ENCODE measurements at places on chromosomes 12 and 14.

DNA sequence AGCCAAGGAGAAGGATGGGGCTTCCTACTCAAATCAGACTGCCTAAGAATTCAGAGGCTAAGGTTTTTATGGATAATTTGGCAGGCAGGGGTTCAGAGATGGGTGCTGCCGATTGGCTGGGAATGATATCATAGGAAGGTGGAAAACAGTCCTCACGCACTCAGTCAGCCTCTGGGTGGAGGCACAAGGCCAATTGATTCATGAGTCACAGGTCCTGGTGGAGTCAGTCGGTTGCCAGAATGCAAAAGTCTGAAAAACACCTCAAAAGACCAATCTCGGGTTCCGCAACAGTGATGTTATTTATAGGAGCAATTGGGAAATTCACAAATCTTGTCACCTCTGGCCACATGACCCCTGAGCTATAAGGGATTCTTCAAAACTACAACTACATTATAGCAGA lies 105.5 kb downstream of the GXYLT1 start:
- peak; percentile 14 for DNase-seq

DNA sequence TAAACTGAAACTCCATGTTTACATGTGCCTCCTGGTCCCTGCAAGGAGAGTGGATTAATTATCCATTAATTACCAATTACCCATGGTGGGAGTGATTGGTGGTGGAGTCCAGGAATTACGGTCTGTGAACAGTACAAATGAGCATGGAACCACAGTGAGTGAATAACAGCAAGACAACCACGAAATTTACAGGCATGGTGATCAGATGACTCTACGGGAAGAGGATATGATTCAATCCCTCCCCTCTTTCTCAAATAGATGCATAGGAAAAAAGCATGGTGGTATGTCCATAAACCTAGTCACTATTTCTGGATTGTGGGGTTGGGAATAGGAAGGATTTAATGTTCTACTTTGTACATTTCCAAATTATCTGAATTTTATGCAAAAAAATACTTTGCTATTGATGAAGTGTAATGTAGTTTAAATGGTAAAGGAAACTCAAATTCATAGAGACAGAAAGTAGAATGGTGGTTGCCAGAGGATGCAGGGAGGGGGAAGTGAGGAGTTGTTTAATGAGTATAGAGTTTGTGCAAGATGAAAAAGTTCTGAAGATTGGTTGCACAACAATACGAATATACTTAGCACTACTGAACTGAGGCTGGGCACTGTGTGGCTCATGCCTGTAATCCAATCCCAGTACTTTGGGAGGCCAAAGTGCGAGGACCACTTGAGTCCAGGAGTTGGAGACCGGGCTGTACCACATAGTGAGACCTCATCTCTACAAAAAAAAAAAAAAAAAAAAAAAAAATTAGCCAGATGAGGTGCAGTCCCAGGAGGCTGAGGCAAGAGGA lies 41.2 kb upstream of the C12orf75 start:
- no peak for DNase-seq

GRCh38 chr12:8907513-8907912 lies 6.8 kb upstream of the PHC1 start:
- no peak for DNase-seq

DNA sequence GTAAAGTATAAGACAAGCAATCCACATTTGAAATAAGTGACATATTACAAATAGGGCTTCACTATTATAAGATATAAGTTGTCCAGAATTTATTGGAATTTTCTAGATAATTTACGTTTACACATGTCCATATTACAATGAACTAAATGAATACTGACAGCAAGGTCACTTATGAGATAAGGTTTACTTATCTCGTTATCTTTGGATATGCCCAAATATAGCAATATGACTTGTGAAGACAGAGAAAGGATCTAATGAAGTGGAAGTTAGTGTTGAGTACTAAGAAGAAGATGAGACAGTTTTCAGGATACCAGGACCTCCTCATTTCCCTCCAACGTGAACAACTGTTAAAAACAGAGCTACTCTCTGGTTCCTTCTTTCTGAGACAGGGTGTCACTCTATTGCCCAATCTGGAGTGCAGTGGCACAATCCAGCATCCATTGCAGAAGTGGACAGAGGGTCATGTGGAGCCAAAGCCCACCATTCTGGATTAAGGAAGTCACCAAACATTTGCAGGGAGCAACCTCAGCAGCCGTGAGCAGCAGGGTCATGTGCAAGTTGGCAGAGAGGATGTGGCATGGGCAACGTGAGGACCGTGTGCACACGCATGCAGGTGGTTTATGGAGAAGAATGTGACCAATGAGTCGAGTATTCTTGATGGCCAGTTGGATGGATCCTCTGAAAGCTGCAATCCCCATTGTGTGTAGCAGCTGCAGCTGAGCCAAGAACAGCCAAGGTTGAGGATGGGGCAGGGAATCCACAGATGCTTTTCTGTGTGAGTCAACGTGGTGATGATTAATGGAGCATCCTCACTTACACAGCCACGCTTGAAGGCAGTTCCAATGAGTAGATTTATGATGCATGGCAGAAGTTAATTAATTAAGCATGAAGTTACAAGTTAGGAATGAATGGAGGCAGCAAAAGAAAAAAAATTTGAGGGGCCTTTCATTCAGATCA lies 111.0 kb downstream of the BICD1 start:
- DNase-seq = peak; percentile 76

DNA sequence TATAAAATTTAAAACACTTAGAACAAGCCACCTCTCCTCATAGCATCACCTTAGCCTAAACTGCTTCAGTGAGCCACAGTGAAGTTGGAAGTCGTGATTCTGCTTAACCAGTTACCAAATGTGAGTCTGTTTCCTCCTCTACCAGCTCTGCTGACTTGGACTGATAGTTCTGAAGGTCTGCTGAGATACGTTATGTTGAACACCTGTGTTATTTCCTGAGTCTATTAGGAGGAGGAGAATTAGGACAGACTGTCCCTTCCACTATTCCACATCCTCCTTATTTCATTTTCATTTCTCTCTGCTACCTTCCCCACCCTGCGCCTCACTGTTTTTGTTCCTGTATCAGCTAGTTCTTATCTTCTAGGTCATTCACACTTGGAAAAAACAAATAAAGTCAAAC lies 2.4 kb downstream of the SLC2A14 start:
- no peak for DNase-seq

DNA sequence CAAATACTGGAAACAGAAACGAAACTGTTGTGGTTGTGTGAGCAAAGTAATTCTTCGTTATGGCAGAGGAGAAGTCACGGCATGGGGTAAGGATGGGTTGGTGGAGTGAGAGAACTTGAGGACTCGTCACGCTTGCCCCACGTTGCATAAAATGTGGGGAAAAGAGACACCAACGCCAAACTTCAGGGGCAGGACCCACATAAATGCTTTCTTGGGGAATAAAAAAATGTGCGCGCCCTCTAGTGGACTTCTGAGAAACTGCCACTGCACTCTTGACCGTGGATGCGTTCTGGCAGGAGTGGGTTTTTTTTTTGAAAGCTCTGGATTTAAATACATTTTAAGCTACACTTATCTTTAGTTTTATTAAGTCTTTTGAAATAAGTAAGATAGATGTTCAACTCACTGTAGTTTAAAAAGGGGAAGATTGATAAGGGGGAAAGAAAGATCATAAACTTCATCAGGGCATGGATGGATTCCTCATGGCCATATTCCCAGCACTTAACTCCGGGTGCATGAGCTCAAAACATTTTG lies 4.1 kb upstream of the IGF1 start:
- DNase-seq = peak; percentile 44

GRCh38 chr12:107560165-107560898 lies 125.3 kb upstream of the PWP1 start:
- DNase-seq = no peak

- DNase-seq = no peak
Observed at GRCh38 chr12:113601656-113602263, 130.1 kb upstream of the LHX5 start.

- DNase-seq = no peak
Observed at GRCh38 chr12:95962222-95962621, 19.1 kb downstream of the AMDHD1 start.

- DNase-seq = no peak
Observed at GRCh38 chr12:71438670-71439361, 782 bp upstream of the LGR5 start.

GRCh38 chr12:57133916-57134315 lies 5.6 kb downstream of the LRP1 start:
- DNase-seq = no peak

- peak; percentile 59 for DNase-seq
Observed at GRCh38 chr14:102545461-102546265, 36.1 kb upstream of the ANKRD9 start.

DNA sequence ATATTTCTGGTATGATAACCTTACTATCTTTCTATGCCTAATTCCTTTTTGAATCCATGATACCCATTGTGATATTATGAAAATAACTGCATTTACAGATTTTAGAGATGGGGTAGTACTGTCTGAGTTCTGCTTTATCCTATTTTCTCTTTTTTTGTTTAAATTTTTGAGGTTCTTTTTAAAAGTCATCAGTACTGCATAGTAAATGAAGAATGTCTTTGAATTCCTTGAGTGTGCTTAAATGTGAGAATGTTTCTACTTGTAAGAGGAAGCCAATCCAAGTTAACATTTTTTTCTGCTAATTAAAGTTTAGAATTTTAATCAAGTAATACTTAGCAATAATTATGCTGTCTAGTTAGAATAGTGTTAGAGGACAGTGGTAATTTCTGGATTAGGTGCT lies 474.6 kb downstream of the PCNX1 start:
- DNase-seq = no peak

GRCh38 chr12:109982210-109982609 lies 14.0 kb downstream of the GIT2 start:
- DNase-seq = no peak

DNA sequence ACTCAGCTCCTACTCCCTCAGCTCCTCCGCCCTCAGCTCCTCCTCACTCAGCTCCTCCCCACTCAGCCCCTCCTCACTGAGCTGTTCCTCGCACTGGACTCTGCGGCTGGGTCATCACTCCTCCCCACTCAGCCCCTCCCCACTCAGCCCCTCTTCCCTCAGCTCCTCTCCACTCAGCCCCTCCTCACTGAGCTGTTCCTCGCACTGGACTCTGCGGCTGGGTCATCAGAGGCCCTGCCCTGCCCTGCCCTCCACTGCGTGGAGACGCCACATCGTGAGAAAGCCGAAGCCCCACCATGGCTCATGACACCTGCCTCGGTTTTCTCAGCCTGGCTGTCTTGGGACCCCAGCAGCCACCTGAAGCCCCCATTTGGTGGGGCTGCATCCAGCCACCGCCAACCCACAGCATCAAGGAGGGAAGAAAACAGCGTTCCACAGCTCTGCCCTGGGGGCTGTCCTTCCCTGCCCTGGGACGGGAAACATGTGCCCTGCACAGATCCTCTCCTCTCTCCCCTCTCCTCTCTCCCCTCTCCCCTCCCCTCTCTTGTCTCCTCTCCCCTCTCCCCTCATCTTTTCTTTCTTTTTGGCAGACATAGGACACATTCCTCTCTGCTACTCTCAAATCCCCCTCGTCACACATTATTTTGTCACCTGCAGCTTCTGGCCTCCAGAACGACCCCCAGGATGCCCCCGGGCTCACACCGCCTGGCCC lies 17.7 kb downstream of the NOC4L start:
- no peak for DNase-seq

GRCh38 chr12:125185311-125185739 lies 120.1 kb downstream of the AACS start:
- DNase-seq = no peak

GRCh38 chr14:51444353-51445000 lies 204.4 kb downstream of the TMX1 start:
- no peak for DNase-seq

GRCh38 chr14:79584679-79585078 lies 626.6 kb downstream of the DIO2 start:
- peak; percentile 83 for DNase-seq

All from GM04504 (cell line).